Trophoblast cell (in vitro differentiated cells and primary cell): ENCODE measurements at places on chromosomes 5 and 9.

DNA sequence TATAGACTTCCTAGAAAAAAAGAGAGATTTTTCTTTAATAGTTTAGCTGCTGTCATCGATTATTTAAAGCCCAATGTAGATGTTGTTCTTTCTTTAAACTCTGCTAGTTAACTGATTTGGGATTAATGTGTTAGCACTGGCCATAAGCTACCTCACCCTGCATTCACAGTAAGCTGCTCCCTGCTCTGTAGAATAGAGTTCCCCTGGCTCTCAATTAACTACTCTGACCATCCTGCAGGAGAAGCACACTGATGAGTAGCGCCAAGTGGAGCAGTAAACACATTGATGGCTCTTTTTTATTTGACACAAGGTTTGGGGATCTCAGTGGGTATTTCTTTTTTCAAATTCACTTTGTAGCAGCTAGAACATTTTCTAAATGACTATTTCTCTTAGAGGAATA is 807.9 kb upstream of the ZNF608 start:
- H3K27me3 ChIP-seq: no peaks in the 10 kb centered on the region
- no peak overlapping the region for H3K4me3 ChIP-seq
- DNase-seq: no peak
- no peak overlapping the region for H3K27ac ChIP-seq
- H3K36me3 ChIP-seq: no peaks in the 10 kb centered on the region

GRCh38 chr5:109645707-109646192 is 44.0 kb upstream of the MAN2A1 start:
- DNase-seq: no peak
- no peaks in the 10 kb centered on the region for H3K36me3 ChIP-seq
- H3K27me3 ChIP-seq: no peaks in the 10 kb centered on the region

- no peak overlapping the region for H3K4me3 ChIP-seq
- DNase-seq: no peak
- H3K4me1 ChIP-seq: no peaks in the 10 kb centered on the region
- H3K36me3 ChIP-seq: no peaks in the 10 kb centered on the region
- no peaks in the 10 kb centered on the region for H3K27me3 ChIP-seq
- no peak overlapping the region for H3K27ac ChIP-seq
Observed at GRCh38 chr5:139251281-139251687, 42.3 kb upstream of the MATR3 start.

DNA sequence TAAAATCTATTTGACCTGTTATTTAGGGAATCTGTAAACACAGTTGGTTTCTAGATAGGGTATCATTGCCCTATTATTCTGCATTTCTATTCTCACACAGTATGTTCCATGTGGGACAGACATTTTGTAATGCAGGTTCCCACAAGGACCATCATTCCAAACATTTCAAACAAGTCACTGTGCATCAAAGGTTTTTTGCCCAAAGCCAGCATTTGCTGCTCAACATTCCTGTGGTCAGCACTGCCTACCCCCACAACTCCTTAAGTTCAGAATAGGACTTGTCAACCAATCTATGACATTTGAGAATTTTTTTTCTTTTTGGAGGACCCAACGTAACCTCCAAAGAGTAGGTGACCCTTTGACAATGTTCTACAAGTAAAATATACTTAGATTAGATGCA is 95.7 kb downstream of the LPAR1 start:
- no peak overlapping the region for H3K27ac ChIP-seq
- peaks cover 2% of the 10 kb centered on the region for H3K36me3 ChIP-seq
- no peak overlapping the region for H3K4me3 ChIP-seq
- no peaks in the 10 kb centered on the region for H3K27me3 ChIP-seq

DNA sequence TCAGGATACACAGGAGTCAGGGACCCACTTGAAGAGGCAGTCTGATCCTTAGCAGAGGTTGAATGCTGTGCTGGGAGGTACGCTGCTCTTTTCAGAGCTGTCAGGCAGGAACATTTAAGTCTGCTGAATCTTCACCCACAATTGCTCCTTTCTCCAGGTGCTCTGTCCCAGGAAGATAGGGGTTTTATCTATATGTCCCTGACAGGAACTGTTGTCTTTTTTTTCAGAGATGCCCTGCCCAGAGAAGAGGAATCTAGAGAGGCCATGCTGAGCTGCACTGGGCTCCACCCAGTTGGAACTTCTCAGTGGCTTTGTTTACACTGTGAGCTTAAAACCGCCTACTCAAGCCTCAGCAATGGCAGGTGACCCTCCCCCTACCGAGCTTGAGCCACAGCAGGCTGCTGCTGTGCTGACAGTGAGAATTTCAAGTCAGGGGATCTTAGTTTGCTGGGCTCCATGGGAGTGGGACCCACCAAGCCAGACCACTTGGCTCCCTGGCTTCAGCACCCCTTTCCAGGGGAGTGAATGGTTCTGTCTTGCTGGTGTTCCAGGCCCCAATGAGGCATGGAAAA is 169.0 kb downstream of the FBXL17 start:
- H3K4me3 ChIP-seq: no peak overlapping the region
- no peaks in the 10 kb centered on the region for H3K36me3 ChIP-seq
- H3K27ac ChIP-seq: no peak overlapping the region
- no peaks in the 10 kb centered on the region for H3K27me3 ChIP-seq
- DNase-seq: no peak
- H3K4me1 ChIP-seq: peaks cover 8% of the 10 kb centered on the region

- H3K27ac ChIP-seq: no peak overlapping the region
- H3K4me3 ChIP-seq: no peak overlapping the region
- no peak for DNase-seq
Observed at GRCh38 chr5:180100621-180101450, 29.3 kb upstream of the RNF130 start.

- H3K27ac ChIP-seq: no peak overlapping the region
- H3K4me3 ChIP-seq: no peak overlapping the region
- no peaks in the 10 kb centered on the region for H3K4me1 ChIP-seq
- no peaks in the 10 kb centered on the region for H3K27me3 ChIP-seq
Observed at GRCh38 chr9:38182321-38182720, 113.3 kb upstream of the SHB start.

DNA sequence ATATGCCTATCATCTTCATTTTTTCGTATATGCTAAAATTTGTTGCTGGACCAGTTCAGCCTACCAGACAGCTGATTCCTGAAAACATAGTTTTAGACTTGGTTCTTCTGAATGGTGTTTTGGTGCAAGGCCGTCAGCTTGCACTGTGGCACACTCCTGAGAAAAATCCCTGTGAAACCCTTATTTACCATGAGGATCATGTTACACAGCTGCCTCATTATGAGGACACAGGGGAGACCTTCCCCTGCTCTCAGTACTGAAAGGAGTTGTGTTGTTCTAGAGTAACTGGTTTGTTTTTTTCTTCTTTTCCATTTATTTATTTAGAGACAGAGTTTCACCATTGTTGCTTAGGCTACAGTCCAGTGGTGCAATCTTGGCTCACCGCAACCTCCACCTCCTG is 37.6 kb downstream of the MAST4 start:
- no peak overlapping the region for H3K27ac ChIP-seq
- no peaks in the 10 kb centered on the region for H3K4me1 ChIP-seq
- H3K4me3 ChIP-seq: no peak overlapping the region

- no peak for DNase-seq
- H3K4me1 ChIP-seq: peaks cover 11% of the 10 kb centered on the region
Observed at GRCh38 chr9:121888438-121888775, 204.7 kb downstream of the TTLL11 start.
